ENCODE measurements at places on chromosomes 3 and 15. TPM values are rescaled to one million over a fixed set of nuclear protein-coding genes. Genes with fewer than 3 reads are reported as not detected.

Gene GOLGA8T
- not detected for total RNA-seq

DNA sequence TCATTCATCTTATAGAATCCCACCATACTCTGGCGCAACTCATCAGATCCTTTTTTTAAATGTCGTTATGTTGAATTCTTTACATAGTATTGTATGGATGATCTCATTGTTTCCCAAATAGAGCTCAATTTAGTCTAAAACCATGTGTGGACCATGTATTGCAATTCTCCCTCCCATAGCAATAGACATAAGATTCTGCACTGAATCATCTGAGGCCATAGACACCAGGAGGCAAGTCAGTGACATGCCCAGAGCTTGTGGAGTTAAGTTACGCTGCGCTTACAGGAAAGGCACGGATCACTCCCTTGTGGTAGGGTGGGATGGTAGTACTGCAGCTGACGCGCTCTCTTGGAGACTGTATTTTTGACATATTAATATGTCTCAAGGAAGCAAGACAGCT lies 211.0 kb downstream of the GABRB3 start:
- no peak for DNase-seq

GRCh38 chr15:80579611-80580010 lies 115.5 kb upstream of the ABHD17C start:
- DNase-seq = no peak

DNA sequence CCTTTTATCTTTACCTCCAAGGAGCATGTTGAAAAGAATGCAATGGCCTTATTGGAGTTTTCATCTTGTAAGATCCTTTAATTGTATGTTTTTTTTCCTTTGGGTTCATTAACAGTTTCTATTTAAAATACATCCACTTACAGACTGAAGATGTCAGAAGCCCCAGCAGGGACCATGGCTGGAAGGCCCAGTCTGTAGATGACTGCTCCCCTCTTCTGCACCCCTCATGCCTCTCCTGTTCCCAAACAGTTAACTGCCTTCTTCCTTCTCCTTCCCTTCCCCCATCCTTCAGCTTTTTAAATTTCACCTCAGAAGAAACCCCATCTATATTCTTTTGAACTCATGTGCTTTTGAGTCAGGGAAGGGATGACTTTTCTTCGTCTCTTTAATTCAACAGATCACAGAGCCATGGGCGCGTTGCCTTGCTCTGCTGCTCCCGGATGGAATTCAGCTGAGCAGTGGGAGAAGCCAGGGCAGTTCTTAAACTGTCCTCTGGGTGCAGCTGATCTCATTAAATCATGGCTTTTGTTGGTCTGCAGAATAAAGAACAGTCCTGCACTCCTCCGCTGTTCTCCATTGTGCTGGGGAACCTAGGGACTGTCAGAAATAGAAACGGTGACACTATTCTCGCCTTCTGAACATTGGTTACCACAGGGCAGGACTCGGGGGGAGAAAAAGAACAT lies 71.5 kb upstream of the EIF1B start:
- no peak for DNase-seq

GRCh38 chr3:89300981-89301380 lies 193.6 kb downstream of the EPHA3 start:
- DNase-seq = no peak

DNA sequence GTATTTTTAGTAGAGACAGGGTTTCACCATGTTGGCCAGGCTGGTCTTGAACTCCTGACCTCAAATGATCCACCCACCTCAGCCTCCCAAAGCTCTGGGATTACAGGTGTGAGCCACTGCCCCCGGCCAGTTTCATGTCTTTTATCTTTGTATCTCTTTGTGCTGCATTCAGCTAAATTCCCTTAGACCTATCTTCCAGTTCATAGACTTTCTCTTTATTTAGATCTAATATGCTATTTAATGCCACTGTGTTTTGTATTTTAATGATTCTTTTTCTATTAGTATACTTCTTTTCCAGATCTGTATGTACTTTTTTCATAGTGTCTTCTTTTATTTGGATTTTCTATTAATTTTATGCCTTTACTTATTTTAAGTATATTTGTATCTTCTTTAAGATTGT lies 14.9 kb downstream of the MINAR1 start:
- DNase-seq = no peak

Gene IL5RA
- 0.75 TPM for total RNA-seq

DNA sequence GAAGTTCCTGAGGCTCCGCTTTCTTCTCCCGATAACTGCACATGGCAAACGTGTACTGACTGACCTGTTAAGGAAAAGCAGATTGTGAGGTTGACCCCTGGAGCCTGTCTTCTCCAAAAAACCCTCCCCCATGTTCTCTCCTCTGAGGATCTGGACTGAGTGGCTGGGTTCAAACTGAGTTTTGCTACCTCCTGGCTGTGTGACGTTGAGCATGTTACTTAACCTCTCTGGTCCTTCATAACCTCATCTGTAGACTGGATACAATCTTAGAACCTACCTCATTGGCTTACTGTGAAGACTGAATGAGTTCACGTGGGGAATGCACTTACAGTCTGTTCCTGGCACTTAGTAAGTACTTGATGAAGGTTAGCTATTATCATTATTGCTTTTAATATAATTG lies 184.1 kb upstream of the FEZF2 start:
- DNase-seq = no peak

Gene ADGRG7
- not detected for total RNA-seq

Gene LMOD3
- not detected for total RNA-seq

- no peak for DNase-seq
Measured at GRCh38 chr3:81496407-81497104, 264.9 kb downstream of the GBE1 start.

Gene GCNT3
- not detected for total RNA-seq

GRCh38 chr15:77836906-77837648 lies 204.4 kb upstream of the LINGO1 start:
- no peak for DNase-seq
